HS-5 (cell line): ENCODE measurements at places on chromosomes 13 and 19.

DNA sequence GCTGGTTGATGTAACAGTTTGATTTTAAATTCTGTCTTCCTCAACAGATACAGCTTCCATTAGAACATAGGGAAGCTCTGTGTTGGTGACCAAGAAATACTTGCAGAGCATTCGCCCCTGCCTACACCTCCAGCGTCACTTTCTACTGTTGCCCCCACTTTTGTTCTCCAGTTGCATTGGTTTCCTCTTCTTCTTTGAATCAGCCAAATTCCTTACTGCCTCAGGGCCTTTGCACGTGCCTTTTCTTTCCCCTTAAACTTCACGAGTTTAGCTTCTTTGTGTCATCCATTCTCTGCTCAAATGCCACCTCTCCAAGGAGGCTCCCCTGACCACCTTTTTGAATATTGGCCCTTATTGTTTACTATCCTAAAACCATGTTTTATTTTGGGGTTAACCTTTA lies 5.7 kb downstream of the KLK5 start:
- no peak for DNase-seq

- no peak for DNase-seq
Observed at GRCh38 chr13:111202156-111202621, 87.1 kb downstream of the ARHGEF7 start.

DNA sequence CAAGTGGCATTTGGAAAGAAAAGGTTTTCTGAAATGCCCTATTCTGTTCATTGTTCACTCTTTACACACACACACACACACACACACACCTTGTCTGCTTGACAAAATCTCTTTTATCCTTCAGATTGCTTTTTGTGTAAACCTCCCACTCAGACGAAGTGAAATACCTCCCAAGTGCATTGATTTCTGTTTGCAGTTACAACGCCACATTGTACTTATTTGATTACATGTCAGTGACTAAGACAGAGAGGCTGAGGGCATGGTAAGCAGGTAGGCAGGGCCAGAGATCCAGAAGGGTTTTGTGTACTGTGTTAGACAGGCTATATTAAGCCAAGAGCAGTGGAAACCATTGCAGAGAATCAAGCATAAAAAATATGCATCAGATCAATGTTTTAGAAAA lies 561.8 kb downstream of the GPC6 start:
- no peak for DNase-seq

GRCh38 chr19:58558066-58558622 lies at the start of gene UBE2M:
Gene UBE2M (minus strand): TSS chr19:58558611. CDS start chr19:58558381, 230 bp downstream.
- no peak for DNase-seq

- DNase-seq, result no peak
Observed at GRCh38 chr19:4684312-4685095, 14.4 kb upstream of the MYDGF start.

- DNase-seq, result no peak
Observed at GRCh38 chr19:58569191-58569942, 3.8 kb downstream of the MZF1 start.

DNA sequence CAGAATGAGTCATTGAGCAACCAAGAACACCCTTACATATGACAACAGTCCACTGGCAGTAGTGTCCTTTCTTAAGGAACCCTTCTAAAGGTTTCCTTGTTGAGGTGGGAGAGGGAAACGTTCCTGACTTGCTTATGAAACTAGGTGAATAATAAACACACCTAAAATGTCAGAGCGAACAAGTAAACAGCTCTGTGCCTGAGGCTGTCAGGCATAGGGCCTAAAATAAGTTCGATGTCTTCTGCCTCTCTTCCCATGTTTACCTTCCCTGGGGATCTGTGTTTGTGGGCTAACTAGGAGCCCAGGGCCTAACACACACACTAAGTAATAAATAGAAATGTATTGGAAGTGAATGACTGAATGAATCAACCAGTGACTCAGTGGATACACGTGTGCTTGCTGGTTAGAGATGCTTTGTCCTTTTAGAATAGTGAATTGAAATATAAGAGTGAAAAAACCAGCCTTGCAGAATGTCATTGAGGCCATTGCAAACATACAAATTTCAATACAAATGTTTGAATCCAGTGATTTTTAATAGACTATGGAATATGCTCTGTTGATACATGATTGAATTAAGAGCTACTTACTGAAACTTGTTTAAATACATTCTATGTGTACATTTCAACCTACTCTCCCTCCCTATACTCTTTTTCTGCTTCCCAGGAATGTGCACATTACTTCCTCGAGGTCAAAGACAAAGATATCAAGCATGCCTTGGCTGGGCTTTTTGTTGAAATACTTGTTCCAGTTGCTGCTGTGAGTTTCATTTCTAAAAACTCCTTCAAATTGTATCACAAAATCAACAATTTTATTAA lies 102.9 kb downstream of the FRY start:
- no peak for DNase-seq

- no peak for DNase-seq
Observed at GRCh38 chr19:42594617-42595489, at the start of gene CEACAM8. Gene CEACAM8 (minus strand): TSS chr19:42594924. CDS start chr19:42594828, 96 bp downstream.

DNA sequence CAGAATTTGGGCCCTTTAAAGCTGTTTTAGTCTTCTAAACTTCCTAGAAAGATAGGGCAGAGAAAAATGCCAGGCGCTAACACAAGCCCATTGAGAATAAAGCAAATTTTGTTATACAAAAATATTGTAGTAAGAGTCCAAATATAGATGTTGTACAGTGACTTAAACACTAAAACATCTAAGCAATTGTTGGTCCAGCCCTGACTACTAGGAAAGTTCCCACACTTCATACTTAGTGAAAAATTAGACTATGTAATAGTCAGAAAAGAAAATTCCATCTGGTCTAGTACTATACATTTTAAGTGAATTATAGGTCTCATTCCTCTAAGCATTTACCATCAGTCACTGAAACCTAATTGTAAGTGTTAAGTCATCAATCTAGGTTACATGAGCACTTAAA lies 1518.3 kb upstream of the SLC10A2 start:
- DNase-seq, result no peak

DNA sequence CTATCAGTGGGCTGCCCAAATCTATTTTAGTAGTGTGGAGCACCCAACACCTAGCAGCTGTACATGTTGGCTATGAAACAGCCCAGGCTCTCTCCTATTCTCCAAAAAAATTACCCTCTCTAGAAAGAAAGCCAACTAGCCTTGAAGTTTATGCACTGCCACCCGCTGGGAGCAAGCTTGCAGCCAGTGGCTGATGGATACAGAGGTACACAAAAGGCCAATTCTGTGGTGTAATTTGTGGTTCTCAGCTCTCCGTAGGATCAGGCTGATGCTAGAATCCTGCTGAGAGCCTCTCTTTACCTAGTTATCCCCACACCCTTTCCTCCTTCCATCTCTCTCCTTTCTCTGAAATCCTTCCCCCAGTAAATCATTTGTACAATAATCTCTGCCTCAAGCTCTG lies 1120.7 kb downstream of the DIAPH3 start:
- DNase-seq, result no peak

- DNase-seq, result no peak
Observed at GRCh38 chr19:56350416-56351045, 35.9 kb upstream of the ZSCAN5A start.

- DNase-seq, result no peak
Observed at GRCh38 chr19:46728208-46728607, 11.3 kb upstream of the PRKD2 start.

GRCh38 chr13:30477346-30478195 lies 11.8 kb upstream of the HMGB1 start:
- DNase-seq, result no peak

- no peak for DNase-seq
Observed at GRCh38 chr19:530134-531008, 1.2 kb upstream of the CDC34 start.

GRCh38 chr13:52344108-52344507 lies 61.9 kb downstream of the THSD1 start:
- no peak for DNase-seq

- no peak for DNase-seq
Observed at GRCh38 chr13:21703846-21704245, 33.0 kb downstream of the FGF9 start.

GRCh38 chr13:98893371-98893770 lies 84.5 kb downstream of the DOCK9 start:
- DNase-seq, result no peak

GRCh38 chr19:32464279-32464678 lies 58.7 kb downstream of the DPY19L3 start:
- DNase-seq, result no peak

DNA sequence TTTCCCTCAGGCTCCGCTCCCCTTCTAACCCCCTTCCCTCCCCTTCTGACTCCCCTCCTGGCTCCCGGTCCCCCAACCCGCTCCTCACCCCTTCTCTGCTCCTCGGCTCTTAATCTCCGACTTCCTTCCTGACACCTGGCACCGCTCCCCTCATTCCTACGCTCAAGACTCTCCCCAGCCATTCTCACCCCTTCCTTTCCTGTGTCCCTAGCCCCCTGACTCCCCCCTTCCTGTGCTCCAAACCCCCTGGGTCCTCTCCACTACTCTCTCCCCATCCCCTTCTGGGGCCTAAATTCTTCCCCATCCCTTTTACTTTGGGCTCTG lies 658 bp downstream of the CLPP start:
- no peak for DNase-seq

GRCh38 chr13:44872751-44873150 lies 116.5 kb downstream of the NUFIP1 start:
- DNase-seq, result no peak

DNA sequence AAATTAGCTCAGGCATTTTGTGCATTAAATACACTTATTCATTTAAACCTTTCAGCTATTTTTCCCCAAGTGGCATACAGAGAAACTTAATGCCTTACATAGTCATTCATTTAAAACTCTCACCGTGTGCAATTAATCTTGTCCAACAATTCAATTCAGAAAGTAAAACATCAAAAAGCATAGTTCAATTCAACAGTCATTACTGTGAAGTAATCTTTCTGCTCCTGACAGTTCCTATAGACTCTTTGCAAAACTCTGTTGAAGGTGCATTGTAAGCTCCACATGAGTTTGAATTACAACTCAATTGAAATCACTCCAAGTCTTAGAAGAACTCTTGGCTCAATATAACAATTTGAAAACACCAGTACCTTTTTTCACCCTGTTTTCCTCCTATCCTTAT lies 228.3 kb downstream of the DACH1 start:
- no peak for DNase-seq

DNA sequence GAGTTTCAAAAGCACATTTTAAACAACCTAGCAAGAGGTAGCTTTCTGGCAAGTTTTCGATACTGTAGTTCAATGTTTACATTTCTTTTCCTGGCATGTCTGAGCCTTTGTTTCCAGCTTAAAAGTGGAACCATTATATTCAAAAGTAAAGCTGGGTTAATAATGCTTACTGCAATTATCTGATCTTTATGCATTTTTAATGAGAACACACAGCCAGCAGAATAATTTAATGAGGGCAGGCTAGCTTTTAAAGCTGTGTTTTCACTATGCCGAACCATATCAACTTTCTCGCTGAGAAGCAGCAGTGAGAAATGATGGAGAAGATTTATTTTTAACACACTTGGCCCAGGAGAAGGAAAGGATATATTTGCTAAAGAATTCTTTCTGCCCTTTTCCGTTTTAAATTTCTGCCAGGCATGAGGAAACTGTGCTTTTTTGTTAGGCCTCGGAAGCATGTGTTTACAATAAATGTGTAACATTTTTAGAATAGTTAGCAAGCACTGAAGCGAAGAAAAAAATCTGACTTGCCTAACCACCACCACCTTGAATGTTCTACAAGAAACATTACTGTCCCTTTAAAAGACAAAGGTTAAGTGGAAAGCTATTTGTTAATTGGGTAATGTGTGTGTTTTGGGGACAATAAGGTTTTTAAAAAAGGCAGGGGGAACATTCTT lies 1.0 kb downstream of the MBNL2 start:
- no peak for DNase-seq

DNA sequence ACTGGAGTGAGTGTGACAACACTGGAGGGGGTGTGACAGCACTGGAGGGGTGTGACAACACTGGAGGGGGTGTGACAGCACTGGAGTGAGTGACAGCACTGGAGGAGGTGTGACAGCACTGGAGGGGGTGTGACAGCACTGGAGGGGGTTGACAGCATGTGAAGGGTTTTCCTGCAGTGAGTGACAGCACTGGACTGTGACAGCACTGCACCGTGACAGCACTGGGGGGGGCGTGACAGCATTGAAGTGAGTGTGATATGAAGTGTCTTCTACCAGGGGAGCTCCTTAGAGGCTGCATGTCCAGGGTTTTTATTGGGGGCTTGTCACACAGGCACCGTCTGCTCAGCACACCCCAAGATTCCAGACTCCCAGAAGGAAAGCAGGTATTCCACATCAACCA lies 274.8 kb downstream of the TEX29 start:
- no peak for DNase-seq

DNA sequence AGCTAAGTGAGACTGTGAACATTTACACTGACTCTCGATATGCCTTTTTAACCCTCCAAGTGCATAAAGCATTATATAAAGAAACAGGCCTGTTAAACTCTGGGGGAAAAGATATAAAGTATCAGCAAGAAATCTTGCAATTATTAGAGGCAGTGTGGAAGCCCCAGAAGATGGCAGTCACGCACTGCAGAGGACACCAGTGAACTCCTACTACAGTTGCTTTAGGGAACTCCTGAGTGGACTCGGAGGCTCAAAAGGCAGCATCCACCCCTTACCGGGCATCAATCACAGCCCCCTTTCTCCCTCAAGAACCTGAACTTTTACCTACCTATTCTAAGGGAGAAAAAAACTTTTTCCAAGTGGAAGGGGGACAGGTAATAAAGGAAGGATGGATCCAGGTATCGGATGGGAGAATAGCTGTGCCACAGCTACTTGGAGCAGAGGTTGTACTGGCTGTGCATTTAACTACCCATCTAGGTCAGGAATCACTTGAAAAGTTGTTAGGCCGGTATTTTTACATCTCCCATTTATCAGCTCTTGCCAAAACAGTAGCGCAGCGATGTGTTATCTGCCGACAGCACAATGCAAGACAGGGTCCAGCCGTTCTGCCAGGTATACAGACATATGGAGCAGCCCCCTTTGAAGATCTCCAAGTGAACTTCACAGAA lies 80.1 kb downstream of the ZNF486 start:
- no peak for DNase-seq
